Astrocyte (in vitro differentiated cells and primary cell): ENCODE measurements at places on chromosomes 3 and 15.

- no peak for DNase-seq
These were observed 67.0 kb upstream of the CADPS start for GRCh38 chr3:62942227-62942626.

GRCh38 chr3:45751537-45752242, 44.6 kb downstream of the SLC6A20 start:
- no peak for DNase-seq

DNA sequence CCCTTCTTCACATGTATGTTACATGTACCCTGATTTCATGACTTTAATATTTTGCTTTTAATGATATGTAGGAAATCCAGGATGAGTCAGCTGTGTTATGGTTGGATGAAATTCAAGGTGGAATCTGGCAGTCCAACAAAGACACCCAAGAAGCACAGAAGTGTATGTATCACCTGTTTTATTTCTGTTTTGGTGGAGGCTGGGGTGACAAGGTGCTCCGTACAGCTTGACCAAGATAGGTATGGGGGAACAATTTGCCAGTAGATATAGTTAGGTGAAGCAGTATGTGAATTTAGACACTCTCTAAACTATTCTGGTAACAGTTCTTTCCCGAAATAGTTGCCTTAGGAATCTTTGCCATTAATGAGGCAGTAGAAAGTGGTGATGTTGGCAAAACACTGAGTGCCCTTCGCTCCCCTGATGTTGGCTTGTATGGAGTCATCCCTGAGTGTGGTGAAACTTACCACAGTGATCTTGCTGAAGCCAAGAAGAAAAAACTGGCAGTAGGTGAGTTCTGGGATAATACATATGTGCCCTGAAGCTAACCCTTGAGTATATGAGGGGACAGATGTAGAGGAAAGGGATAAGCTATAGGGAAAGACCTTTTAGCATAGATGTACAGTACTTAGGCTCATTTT, 63.7 kb upstream of the CRTC3 start:
- peak; percentile 65 for DNase-seq

- no peak for DNase-seq
These were observed 279.2 kb downstream of the GABRG3 start for GRCh38 chr15:27250223-27250622.

- peak; percentile 82 for DNase-seq
These were observed 32.3 kb upstream of the CYP11A1 start for GRCh38 chr15:74399511-74400312.

GRCh38 chr3:187567661-187568121, 102.5 kb downstream of the SST start:
- DNase-seq: peak; percentile 97

- DNase-seq: no peak
These were observed 234.7 kb downstream of the CDIN1 start for GRCh38 chr15:36814105-36814504.

GRCh38 chr3:151393146-151393830, 8.7 kb upstream of the P2RY12 start:
- no peak for DNase-seq

DNA sequence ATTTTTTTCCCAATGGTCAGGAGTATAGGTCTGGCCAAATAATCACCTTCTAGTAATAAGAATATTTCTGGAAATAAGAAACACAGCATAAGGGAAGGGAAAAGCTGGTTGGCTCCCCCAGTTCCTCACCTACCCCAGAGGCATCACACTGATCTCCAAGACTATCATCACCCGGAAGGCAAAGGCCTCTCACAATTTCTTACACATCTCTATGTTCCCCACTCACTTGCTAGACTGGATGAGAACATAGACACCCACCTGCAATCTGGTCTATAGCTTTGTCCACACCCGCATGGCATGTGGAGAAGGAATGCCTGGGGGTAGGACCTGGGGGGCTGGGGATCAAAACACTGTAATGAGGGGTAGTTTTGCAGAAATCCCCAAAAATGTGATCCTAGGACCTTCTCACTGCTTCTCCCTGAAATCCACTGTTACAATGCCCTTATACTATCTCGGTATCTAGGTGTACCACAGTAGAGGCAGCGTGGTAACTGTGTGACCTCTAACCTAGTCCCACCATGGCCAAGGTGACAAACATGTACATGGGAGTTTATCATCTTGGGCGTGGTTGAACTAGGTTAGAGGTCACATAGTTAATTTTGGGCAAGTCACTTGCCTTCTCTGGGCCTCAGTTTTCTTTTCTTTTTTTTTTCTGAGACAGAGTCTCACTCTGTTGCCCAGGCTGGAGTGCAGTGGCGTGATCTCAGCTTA, 29.5 kb upstream of the NRROS start:
- no peak for DNase-seq

GRCh38 chr3:133474251-133474801, 74.5 kb downstream of the BFSP2 start:
- peak; percentile 36 for DNase-seq

DNA sequence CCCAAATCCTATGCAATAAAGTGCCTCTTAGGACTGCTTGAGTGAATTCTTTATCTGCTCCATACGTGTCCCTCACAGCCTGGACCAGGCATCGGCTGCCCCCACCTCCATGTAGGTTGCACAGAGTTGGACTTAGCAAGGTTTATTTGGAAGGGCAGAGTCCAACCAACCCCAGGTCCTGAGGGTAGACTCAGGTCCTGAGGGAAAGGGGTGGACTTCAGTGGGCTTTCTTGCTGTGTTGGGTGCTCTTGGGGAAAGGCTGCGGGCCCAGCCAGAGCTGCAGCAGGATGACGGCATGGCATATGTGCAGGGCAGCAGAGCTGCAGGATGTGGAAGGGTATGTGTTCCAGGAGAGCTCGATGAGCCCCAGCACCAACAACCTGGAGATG, 6.5 kb downstream of the ALG3 start:
- no peak for DNase-seq

GRCh38 chr3:54008744-54009143, 113.6 kb upstream of the CACNA2D3 start:
- no peak for DNase-seq

DNA sequence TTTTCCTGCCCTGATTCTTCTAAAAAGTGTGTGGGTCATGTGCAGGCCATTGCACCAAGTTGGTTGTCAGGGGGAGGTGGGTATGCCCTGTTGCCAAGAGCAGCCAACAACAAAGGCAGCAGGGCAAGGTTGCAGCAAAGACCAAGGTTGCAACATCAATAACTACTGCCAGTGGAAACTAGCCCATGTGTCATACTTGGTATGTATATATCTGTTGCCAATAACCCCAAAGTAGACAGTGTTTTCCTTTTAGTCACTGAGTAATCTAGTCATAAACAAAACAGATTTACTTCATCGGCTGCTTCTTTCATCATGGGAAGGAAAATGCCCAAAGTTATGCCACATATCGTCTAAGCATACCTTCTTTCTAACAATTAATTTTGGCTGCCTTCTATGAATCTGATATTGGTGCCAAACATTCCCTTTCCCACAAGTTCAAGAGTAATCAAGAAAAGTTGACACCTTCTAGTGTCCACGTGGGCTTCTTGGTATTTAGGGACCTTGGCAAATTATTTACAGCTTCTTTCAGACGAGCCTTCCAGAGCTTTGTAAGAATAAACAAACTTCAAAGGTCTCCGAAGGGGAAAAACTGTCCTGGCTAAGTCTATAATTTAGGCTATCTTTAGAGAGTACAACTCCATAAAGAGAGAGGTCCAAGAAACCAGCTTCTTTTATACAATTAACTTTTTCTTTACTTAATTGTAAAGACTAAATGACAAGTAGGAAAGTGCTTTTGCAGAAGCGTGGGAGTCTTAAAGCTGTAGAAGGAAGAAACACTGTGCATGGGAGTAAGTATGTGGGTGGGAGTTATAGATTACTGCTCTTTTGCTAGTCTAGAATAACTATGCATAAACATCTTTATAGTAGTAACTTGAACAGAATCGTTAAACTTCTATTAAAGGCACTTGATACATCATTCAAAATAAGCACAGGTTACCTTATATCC, 10.0 kb upstream of the MBNL1 start:
- DNase-seq: peak; percentile 98

GRCh38 chr3:26588931-26589330, 33.6 kb upstream of the LRRC3B start:
- DNase-seq: no peak

DNA sequence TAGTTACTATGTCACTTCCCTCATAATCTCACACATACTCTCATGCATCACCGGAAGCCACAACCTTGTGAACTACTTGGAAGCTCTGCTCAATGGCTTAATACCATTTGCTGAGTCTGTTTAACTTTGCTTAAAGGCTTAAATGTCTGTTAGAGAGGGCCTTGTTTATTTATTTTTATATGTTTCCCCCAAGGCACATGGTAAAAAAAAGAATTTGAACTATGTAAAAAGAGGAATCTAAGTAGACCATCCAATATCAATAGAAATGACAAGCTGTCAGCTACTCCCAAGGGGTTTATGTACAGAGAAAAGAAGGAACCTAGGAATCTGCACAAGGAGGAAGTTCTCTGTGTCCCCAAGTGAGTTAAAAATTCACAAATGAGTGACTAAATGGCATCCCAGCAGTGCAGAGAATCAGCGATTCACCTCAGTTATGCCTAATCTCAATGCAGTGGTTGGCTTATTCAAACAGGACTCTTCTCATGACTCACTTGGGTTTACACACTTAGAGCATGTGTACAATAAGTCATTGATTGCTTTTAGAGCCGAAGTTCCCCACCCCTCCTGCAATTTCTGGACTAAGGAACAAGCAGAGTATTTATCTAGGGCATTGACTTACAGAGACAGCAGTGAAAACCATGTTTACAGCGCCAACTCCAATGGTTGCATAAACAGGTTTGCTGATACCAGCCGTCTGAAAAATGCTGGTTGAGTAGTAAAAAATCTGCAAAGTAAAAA, 24.4 kb downstream of the SLC2A2 start:
- DNase-seq: peak; percentile 56
